Lung microvascular endothelial cell (primary cell): ENCODE measurements at places on chromosomes 16 and 17.

- DNase-seq: no peak
Observed at GRCh38 chr16:78624366-78624765, 524.9 kb downstream of the WWOX start.

DNA sequence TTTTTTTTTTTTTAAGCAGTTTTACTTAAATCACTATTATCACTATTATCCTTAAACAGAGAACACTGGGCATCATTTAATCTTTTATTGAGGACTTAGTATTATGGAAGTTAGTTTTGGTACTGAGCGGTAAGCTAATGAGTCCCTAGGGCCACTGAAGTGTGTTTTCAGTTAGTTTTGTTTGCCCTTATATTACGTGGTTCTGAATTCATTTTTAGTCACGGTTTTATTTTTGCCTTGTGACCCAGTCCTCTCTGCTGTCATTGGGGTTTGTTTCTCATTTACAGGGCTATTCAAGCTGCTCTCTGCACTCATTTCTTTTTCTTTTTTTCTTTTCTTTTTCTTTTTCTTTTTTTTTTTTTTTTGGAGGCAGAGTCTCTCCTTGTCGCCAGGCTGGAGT lies 17.3 kb downstream of the RABEP1 start:
- no peak for DNase-seq

DNA sequence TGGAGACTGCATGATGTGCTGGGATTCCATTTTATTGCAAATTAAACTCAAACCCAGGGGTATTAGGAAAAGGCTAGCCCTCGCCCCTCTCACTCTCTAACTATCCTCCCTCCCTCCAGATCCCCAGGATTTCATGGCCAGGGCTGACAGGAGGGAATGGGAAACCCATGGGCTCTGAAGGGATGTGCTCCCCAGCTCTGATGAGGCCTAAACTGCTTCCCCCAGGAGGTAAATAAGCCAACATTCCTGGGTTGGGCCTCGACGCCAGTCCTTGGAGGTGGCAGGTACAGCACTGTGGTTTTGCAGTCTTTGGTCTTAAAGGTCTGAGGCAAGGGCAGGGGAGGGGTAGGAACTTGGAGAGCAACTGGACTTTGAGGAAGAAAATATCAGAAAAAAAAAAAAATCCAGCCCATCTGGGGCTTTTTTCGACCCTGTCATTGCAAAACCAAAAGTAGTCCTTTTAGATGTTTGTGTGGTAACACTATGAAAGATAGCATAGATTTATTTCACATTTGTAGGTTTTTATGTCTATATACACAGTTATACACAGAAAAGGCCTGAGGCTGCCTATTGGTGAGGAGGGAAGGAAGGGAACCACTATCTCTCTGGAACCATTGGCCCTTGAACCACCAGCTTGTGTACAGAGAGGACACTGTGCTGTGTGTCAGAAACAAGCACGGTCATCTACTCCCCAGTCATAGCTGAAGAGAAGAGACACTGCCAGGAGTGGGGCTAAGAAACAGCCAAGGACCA lies 12.0 kb downstream of the C17orf113 start:
- DNase-seq: no peak

GRCh38 chr17:64781014-64781756 lies 119.1 kb upstream of the SMURF2 start:
- DNase-seq: peak; percentile 81

GRCh38 chr16:23902748-23903414 lies 67.1 kb downstream of the PRKCB start:
- DNase-seq: no peak

DNA sequence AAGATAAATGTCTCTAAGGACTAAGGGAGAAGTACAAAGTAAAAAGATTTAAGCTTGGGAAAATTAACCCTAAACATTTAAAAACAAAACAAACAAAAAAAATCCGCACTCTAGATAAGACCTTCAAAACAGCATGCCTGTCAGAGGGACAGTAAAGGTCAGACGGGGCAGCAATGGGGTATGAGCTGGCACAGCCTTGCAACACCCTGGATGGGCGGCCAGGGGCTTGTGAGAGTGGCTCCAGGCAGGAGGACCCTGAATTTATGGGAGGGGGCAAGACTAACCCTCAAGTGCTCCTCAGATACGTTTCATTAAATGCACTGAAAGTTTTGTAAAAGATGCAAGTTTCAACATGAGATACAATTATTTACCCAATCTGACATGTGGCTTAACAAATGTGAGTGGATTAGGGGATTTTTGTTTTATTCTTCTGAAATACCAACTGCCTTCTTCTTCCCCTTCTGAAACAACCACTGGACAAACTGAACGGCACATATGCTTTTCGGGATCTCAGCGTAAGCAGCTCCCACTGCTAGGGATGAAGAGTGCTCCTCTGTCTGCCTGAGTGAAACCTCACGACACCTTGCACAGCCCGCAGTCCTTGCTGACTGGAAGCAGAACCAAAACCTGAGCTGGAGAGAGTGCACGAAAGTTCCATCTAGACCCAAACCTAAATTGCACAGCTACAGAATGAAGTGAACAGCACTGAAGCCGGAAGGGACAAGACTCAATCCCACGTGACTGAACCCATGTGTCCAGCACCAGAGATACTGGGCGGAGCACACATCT lies 128.4 kb downstream of the ANKRD11 start:
- no peak for DNase-seq

GRCh38 chr17:34638526-34639260 lies 59.3 kb downstream of the TMEM132E start:
- DNase-seq: no peak

- peak; percentile 59 for DNase-seq
Observed at GRCh38 chr17:49260817-49261291, 30.3 kb upstream of the PHOSPHO1 start.

DNA sequence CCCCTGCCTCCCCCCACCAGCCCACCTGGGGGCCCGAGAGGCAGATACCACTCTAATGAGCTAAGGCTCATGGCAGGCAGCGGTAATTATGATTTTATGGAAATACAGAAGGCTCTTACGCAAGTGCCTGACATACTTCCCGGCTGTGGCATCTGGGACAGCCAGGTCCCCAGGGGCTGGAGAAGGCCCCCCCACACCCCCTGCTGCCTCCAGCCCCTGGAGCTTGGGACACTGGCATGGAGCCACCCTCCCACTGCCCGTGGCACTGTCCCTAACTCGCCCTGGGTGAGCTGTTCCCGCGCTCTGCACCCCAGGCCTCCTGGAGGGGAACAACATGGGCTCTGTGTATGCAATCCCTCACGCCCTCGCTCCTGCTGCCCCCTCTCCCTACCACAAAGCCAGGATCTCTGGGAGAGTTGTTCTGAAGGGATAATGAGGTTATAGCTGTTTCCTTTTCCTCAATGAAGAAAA lies 5.4 kb upstream of the STAC2 start:
- DNase-seq: no peak

DNA sequence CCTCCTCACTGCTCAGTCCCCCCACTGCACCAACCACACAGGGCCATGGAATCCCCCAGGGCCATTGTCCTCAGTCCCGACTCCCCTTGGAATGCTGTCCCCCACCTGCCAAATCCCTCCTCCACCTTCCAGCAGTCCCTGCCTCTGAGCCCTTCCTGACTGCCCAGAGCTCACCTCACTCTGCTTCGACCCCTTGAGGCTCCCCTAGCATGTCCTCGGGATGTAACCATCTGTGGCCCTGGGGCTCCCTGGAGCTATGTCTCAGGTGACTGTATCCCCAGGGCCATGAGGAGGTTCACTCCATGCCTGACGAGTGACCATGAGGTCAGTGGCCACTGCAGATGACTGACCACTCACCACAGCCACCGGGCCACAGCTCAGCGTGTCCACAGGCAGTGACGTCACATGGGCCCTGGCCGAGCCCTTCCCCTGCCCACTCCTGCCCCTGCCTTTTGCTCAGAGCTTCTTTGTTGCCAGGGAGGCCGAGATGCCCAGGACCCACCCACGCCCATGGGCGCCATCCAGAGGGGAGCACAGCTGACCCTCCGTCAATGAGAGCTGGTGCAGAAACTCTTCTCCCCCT lies 7.7 kb upstream of the PIEZO1 start:
- no peak for DNase-seq

DNA sequence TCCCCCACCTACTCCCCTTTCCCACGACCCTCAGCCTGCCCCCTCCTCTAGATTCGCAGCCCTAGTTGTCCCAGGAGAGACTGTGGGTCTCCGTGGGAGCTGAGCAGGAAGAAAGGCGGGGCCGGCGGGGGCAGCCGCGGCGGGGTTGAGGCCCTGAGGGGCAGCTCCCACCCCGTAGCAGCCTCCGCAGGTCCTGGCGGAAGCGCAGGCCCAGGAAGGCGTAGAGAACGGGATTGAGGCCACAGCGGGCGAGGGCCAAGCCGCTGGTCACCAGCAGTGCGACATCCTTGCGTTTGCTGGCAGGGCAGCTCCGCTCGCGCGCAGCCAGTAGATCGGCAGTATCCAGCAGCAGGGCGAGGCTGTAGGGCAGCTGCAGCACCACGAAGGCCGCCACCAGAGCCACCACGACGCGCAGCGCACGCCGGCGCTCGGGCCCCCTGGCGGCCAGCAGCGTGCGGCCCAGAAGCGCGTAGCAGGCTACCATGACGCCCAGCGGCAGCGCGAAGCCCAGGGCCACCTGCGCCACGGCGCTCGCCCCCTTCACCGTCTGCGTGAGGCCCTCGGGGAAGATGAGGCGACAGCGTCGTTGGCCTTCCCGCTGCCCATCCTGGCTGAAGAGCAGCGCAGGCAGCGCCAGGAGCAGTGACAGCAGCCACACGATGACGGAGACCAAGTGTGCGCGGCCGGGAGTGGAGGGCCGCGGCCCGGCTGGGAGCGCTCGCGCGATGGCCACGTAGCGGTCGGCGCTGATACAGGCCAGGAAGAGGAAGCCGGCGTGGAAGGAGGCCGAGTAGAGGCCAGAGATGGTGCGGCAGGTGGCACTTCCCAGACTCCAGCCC lies 1.9 kb downstream of the CCR10 start:
- DNase-seq: peak; percentile 93

GRCh38 chr17:37849617-37849972 lies 74.6 kb upstream of the TBC1D3K start:
- no peak for DNase-seq

- no peak for DNase-seq
Observed at GRCh38 chr17:43702637-43703036, 40.9 kb upstream of the MEOX1 start.

DNA sequence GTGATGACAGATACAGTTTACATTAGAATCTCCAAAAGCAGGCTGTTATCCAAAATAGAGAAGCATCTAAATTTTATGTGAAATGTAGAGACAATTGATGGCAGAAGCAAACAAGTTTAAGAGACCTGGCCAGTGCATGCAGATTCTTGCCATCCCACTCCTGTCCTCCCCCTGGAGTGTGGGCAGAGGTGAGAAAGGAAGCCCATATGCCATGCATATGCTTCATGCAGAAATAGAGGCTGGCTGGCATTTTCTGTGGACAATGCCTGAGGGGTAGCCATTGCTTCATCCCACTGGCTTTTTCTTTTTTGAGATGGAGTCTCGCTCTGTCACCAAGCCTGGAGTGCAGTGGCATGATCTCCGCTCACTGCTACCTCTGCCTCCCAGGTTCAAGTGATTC lies 382.1 kb downstream of the RBFOX1 start:
- DNase-seq: no peak

GRCh38 chr17:58412961-58413586 lies 4.3 kb downstream of the RNF43 start:
- DNase-seq: no peak

- DNase-seq: no peak
Observed at GRCh38 chr17:41010441-41010840, 1.5 kb upstream of the KRTAP3-1 start.

DNA sequence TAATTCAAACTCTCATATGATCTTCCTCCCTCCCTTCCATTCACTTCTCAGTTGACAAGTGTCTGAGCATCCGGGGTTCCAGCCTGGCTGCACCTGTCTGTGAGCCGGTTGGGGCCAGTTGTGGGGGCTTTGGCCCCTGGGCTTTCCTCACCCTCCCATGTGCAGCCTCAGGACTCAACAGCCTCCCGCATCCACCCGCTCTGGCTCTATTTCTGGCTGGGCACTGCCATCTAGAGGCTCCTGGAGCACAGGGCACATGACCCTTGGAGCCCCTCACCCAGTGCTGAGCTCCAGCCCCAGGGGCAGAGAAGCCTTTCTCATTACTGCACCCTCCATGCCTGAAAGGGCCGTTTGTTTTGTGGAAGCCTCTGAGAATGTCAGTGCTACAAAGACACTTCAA lies 43.3 kb downstream of the HAPSTR1 start:
- peak; percentile 75 for DNase-seq

GRCh38 chr17:75077496-75078283 lies 10.1 kb upstream of the SLC16A5 start:
- DNase-seq: peak; percentile 58

GRCh38 chr17:55693254-55694216 lies 29.1 kb downstream of the TMEM100 start:
- no peak for DNase-seq

DNA sequence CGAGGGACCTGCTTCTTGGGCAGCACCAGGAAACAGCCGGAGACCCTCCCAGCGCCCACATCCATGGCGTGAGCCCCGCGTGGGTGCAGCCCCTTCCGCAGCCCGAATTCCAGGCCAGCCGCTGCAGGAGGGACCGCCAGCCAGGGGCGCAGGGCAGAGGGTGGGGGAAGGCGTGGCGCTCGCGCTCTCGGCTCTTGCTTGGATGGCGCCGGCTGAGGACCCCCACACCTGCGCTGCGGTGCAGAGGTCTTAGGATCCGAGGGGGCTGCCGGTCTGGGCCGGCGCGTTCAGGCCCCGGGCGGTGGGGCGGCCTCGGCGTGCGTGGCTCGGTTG lies 28.8 kb downstream of the ACTG1 start:
- DNase-seq: no peak

DNA sequence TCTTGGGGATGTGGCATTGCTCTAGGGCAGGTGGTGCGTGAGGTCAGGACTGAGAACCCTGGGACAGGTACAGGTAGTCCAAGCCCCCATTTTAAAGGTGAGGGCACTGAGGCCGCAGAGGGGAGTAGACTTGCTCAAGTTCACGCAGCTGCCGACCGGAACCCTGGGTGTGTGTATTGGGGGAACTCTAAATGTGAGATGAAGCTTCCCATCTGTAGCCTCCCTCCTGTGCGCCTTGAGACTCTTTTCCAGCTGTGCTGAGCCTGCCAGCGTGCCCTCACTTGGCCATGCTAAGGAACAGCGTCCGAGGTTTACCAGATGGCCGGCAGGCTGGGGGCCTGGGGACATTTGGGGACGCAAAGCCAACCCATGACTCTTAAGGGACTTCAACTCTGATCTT lies 79.0 kb upstream of the CDC42EP4 start:
- no peak for DNase-seq

- DNase-seq: no peak
Observed at GRCh38 chr16:20301840-20302239, 25.5 kb downstream of the GP2 start.
